Stimulated activated CD4-positive, alpha-beta T cell treated with anti-CD3 and anti-CD28 coated beads, Interleukin-4, amount 100 ng/mL, for 48 hours (primary cell): ENCODE measurements at places on chromosomes 3 and 15.

- DNase-seq, result no peak
Measured at GRCh38 chr15:51738553-51738952, 1.1 kb upstream of the LYSMD2 start.

GRCh38 chr3:180358179-180358578 is 243.8 kb upstream of the TTC14 start:
- DNase-seq, result no peak

DNA sequence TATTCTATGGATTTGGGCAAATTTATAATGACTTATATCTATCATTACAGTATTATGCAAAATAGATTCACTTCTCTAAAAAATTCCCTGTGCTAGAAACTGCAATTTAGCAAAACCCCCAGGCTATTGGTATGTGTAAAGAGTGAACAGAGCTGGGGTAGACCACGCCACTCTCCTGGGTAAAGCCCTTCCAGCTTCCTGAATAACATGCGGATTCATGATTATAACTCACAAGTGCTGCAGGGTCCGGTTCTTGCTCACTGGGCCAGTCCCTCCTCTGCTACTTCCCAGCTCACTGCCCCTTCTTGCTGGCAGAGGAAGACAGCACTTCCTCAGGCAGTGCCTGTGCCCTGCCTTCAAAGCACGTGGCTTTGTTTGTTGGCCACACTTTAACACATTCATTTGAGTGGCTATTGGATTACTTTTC is 4.1 kb downstream of the CD80 start:
- no peak for DNase-seq

DNA sequence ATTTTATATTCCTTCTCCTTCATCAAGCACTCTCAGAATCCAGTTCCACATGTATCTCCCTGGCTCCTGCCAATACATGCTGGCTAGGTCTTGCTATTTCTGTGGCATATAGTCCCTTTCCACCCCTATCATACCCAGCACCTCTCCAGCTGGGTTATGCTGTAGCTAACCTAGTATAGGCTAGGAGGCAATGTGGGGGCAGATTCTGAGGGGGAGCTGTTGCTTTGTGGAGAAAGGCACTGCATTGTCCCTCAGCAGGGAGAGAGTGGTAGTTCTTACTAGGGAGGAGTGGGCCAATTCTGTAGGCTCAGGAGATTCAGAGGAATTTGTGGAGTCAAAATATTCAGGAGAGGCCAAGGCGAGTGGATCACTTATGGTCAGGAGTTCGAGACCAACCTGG is 39.4 kb upstream of the UBL7 start:
- DNase-seq, result no peak

DNA sequence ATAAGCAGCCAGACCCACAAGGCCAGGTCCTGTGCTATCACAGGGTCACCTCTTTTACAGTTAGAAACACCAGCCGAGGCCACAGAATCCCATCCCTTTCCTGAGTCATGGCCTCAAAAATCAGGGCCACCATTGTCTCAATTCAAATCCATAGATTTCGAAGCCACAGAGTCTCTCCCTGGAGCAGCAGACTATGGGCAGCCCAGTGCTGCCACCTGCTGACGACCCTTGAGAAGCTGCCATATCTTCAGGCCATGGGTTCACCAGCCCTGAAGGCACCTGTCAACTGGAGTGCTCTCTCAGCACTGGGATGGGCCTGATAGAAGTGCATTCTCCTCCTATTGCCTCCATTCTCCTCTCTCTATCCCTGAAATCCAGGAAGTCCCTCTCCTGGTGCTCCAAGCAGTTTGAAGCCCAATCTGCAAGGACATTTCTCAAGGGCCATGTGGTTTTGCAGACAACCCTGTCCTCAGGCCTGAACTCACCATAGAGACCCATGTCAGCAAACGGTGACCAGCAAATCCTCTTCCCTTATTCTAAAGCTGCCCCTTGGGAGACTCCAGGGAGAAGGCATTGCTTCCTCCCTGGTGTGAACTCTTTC is 39.6 kb downstream of the TGM4 start:
- peak; percentile 51 for DNase-seq

DNA sequence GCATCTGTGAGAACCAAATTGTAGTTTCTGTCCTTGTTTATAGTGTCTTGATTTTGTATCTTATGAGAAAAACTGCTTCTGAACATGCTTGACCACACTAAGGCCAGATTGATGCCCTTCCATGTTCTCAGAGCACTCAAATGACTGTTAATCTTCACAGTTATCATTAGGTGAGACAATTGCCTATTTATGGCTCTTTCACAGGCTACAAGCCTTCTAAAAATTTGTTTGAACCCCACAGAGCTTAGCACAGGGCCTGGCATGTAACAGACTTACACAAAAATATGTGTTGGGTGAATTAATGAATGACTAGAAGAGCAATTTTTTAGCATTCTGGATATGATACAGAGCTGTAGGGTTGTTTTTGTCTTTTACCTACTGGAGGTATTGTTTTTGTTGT is 43.1 kb downstream of the BTLA start:
- no peak for DNase-seq

GRCh38 chr15:36529296-36530011 is 50.0 kb upstream of the CDIN1 start:
- no peak for DNase-seq

DNA sequence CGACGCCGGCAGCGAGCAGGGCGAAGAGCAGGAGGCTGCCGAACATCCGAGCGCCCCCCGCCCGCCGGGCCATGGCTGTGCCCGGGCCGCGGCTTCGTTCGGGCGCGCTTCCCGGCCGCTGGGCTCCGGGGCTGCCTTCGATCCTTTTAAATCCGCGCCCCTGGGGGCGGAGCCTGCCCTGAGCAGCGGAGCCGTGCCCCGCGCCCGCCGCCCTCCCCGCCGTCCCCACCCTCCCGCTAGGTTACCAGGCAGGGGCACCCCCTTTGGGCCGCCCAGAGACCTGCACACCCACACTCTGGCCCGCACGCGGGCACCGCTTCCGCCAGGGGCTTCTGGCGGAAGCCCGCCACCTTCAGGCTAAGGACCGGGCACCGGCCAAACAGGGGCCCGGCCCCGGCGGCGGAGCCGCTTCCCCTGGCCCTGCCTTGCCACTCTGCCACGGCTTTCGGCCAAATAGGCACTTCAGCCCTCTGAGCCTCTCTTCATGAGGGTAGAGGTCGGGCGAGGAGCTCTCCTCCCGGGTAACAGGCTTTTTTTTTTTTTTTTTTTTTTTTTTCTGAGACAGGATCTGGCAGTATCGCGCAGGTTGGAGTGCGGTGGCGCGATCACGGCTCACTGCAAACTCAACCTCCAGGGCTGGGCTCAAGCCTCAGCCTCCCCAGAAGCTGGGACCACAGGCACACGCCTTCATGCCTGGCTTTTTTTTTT is at the start of gene NMB:
TSS of gene NMB (minus strand) at position 120 of the 708 bp plus-strand sequence. CDS start at position 73, 47 bp downstream.
- peak; percentile 60 for DNase-seq

DNA sequence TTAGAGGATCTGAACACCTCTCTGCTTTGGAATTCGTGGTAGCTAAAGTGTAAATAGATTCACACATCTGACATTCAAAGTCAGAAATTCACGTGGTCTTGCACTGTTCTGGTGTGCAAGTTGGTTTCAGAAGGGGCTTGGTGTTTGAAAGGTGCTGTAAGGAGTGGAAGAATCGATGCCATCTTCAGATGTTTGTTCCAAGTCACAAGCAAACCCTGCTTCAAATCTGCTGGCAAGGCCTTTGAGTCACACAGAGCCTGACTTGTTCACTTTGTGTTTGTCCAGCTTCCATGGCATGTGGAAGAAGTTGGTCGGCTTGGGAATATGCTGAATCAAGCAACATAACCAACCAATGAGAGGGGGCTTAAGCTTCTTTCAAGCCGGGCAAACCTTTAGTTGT is 44.3 kb downstream of the SH3GL3 start:
- DNase-seq, result no peak

- DNase-seq, result no peak
Measured at GRCh38 chr3:190336516-190337189, 14.4 kb upstream of the CLDN1 start.

DNA sequence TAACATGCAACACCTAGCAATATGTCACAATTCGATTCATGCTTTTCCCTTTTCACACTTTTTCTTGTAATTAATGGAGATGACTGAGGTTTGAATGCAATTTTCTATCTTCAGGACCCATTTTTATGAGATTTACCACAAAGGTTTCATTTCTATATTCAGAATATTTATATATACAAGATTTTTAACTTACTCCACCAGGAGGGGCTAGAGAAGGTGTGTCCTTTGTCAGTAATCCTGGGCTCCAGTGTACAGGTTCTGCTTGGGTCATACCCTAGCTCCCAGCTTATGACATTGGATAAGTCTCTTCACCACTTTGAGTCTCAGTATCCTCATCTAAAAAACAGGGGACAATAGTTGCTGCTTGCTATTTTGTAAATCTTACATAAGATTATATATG is 95.7 kb upstream of the SLC24A5 start:
- DNase-seq, result no peak

GRCh38 chr3:13122081-13123012 is 49.1 kb upstream of the IQSEC1 start:
- no peak for DNase-seq

GRCh38 chr3:102530415-102531181 is 95.8 kb downstream of the ZPLD1 start:
- no peak for DNase-seq

GRCh38 chr3:12622335-12622734 is 41.6 kb downstream of the RAF1 start:
- no peak for DNase-seq

GRCh38 chr15:48371961-48372360 is 40.7 kb downstream of the DUT start:
- DNase-seq, result no peak

DNA sequence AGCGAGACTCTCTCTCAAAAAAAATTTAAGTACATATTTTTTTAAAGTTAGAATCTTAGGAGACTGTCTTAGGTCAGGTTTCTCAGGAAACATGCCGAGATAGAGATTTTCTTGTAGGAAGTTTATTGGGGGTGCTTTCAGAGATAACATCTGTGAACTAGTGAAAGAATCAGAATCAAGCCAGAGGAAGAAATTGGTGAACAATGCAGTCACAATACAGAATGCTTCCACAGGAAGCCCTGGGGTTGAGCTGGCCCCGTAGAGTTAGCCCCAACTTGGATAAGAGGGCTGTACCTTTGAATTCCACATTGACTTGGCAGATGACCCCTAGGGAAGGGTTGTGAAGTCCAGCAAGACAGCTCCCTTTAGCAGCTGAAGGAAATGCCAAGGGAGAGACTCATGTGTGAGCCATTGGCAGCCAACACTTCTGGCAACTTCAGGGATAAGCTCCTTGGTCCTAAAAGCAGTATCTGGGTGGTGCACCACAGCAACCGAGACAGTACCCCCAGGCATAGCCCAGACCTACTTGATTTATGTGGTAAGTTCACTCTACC is 7.1 kb upstream of the PLCB2 start:
- no peak for DNase-seq

- DNase-seq, result peak; percentile 11
Measured at GRCh38 chr3:72997421-72997961, 880 bp downstream of the PPP4R2 start.

GRCh38 chr15:57509965-57510364 is 81.7 kb upstream of the MYZAP start:
- no peak for DNase-seq

DNA sequence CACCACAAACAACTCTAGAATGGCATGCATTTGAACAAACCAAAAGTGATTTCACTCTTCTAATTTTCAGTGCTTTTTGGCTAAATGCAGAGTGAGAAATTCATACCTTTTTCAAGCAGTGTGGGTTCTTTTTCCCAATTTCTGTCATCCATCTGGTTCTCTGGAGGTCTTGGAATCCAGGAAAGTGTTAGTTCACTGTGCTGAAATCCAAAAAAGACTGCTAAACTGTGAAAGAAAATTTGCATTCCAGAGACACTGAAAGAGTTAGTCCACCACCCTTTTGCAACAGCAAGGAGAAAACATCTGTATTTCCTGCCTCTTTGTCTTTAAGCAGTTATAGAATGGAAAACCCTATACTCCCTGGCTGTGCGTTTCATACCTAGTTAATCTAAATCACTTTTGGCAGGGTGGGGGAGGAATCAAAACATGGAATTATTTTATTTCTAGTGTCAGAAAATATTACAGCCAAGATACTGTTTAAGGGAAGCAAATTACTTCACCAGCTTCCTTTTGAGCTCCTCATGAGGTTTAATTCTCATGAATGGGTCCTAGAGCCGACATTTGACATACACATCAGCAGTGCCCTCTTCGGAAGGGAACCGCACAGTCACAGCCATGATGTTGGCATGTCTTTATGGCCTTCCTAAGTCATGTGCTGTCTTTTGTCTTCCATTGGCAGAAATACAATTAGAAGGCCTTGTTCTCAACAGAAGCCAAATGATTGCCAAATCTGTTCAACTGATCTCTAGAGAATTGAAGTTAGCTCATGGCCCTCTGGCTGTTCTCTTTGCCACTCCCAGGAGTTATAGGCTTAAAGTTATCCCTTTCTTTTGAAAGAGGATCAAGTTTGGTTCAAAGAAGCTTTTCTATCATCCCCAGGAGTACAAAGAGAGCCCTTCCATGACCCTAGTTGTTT is 317.7 kb upstream of the TPRG1 start:
- no peak for DNase-seq

GRCh38 chr15:80414546-80415357 is 10.6 kb downstream of the ARNT2 start:
- no peak for DNase-seq

- DNase-seq, result no peak
Measured at GRCh38 chr15:74653426-74654102, 37.9 kb downstream of the CLK3 start.

DNA sequence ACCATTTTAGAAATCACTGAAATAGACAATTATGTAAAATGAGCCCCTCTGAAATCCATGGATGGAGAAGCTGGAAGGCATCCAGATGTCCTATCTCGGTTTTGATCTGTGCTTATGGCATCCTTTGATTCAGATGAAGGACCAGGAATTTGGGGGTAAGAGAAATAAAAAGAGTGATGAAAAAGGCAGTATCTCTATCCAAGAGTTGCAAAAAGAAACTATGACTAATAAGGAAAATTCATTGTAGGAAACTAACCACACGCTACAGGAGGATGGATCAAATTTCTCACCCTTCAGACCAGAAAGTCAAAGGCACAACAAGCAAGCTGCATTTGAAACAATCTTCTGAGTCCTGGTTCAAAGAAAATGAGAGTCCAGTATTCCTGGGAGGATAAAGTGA is 34.8 kb downstream of the SRGAP3 start:
- no peak for DNase-seq

- DNase-seq, result no peak
Measured at GRCh38 chr3:31974964-31975363, 6.1 kb downstream of the OSBPL10 start.

- no peak for DNase-seq
Measured at GRCh38 chr3:44069276-44069675, 172.4 kb upstream of the TOPAZ1 start.
